ENCODE measurements at places on chromosomes 1 and 21. TPM values are rescaled to one million over a fixed set of nuclear protein-coding genes. Genes with fewer than 3 reads are reported as not detected.

The HCN3 gene
- 4.9 TPM for polyA plus RNA-seq

The TIE1 gene
- polyA plus RNA-seq = not detected

The RHCE gene
- 2.1 TPM for polyA plus RNA-seq

The ANKRD45 gene
- polyA plus RNA-seq = 6.0 TPM

The GNG12 gene
- 6.1 TPM for polyA plus RNA-seq

Data from Purkinje cell (primary cell).